ENCODE measurements at places on chromosomes 2 and 18.

DNA sequence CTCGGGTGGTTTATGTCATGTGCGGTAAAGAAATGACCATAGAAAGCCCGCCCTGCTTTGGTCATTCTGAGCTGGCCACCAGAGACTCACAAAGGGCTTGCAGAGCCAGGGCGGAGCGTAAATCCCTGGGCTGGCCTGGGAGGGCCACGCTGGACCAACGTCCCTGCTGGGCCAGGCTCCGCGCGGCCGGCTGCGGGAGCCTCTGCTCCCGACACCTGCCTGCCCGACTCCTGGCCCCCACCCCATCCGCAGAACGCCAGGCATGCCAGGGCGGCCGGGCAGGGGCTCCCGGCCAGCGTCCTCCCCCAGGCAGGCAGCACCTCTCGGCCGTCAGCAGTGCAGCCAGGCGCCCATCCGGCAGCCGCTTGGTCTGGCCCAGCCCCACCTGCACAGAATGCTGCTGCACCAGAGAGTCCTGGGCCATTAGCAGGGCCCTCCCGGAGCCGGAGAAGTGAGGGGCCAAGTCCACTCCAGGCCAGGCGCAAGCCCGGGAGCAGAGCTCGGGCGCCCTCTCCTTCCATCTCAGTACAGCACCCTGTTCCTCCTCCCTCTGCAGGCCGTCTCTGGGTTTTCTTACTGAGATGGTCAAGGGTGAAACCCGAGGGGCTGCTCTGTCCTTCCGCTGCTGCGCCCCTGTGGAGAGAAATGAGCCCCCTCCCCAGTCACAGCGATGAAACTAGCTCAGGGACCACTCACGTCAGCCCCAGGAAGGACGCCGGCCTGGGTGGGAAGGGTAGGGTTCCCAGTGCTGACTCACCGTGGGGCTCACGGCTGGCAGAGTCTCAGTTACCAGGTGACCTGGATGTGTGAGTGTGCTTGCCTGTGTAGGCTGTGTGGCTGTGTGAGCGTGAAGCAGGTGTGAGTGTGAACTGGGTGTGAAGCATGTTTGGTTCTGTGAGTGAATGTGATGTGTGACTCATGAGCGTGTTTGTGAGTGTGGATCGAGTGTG lies 83.3 kb downstream of the PTGR3 start:
- no peak for DNase-seq

DNA sequence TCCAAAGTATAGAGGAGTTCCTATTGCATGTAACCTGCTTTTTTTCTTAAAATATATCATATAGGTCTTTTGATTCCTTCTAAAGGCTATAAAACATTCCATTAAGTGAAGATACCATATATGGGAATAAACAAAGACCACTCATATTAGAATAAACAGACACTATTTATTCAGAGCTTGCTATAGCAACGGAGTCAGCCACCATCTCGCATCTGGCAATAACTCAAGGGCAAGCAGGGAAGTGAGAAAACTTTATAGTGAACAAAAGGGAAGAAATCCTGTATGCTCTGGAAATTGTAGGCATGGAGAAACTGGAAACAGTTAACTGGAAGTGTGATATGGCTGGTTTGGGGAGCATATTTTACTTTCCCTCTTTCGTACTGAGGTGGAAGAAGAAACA lies 301.9 kb downstream of the PTH2R start:
- DNase-seq = no peak

GRCh38 chr2:45001869-45002385 lies 7.3 kb downstream of the SIX2 start:
- DNase-seq = no peak

DNA sequence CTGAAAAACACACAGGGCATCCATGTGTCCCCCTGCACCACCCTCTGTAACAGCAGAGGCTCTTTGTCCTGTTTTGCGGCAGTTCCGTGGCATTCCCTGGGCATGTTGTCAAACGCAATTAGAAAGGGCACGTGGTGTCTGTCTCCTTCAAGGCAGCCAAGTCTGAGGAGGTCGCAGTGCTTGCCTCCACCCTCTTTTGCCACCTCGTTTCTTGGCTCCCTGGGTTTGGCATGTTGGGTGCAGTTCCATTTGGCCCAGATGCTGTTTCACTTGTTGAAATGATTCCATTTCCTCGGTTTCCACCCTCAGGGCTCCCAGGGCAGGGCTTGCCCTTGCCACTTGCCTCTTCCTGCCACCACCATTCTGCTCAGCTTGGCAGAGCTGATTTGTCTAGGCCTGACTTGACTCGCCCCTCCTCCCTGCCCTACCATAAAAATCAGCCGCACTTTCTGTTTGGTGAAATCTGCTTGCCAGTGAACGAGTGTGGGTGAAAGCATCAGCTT lies 12.4 kb downstream of the CCL20 start:
- no peak for DNase-seq

DNA sequence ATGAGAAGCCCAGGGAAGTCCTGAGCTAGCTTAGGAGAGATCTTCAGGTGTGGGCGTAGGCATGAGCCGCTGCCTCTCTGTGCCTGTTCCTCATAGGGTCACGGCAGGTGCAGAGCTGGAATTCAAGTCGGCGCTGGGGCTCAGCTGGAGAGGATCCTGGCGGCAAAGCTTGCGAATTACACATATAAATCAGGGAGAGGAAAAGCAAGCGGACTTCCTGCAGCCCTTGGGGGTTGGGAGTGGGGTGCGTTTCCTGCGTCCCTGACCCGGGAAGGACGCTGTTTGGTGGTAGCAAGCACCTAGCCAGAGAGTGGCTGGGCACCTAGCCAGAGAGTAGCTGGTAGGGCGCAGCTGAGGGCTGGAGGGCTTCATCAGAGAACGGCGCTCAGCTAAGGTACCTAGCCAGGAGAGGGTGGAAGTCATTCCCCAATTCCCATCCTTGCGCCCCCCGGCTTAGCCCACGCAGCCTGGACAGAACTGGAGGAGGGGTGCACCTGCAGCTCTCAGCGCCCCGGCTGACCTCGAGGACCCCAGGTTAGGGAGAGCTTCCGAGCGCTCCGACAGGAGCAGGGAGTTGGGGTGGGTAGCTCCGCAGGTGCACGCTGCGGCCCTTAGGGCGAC lies 459 bp upstream of the EFR3B start:
- no peak for DNase-seq

- DNase-seq = no peak
Observed at GRCh38 chr18:27377251-27377650, 192.1 kb upstream of the CHST9 start.

- no peak for DNase-seq
Observed at GRCh38 chr18:78821396-78821795, 158.2 kb upstream of the SALL3 start.

DNA sequence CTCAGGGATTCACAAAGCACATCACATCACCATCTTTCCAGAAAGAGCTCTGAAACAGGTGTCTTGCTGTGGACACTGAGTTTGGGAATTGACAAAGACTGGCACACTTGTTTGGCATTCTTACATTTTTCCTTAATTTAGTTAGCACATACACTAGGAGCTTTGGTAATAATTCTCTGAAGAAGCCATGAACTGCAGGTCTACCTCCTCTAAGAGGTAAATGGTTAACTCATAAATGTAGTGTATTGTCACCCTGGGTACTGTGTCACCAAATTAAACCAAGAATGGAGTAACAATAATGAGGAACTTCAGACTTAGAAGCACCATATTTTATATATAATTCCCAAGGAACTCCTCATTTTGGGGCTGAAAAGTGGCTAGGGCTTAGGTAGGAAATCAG lies 22.6 kb downstream of the EIF4E2 start:
- DNase-seq = no peak

DNA sequence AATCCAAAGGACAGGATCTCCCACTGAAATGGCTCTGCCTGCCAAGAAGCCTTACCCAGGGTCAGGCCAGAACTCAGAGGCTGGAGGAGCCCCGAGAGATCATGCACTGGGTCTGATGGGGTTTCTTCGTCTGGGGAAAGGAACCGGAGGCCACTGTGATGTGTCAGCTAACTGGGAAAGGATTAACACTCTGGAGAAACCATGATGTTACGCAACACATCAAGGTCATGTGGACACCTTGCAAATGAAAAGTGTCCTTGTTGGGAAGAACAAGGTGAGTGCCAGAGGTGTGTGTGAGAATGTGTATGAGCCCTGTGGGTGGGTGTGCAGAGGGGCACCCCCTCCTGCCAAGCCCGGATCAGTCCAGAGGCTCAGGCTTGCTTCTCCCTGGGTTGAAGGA lies 86.9 kb downstream of the CRACDL start:
- no peak for DNase-seq

GRCh38 chr2:80506563-80506962 lies 202.0 kb upstream of the LRRTM1 start:
- DNase-seq = no peak

DNA sequence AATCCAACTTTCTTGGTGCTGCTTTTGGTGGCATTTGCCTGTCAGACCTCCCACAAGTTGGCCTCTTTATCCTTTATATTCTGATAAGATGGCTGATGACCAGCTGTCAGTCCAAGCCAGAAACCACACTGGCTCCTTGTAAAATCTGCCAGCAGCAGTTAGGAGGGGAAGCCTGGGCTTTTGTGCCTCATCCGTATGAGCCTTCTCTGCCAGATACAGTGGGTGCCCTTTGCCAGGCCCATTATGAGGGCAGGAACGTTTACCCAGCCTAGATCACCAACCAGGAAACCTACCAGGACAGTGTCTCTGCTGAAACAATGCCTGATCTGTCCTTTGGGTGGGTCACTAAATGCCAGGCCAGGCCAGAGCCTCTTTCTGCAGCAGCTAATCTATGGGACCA lies 202.9 kb upstream of the SP5 start:
- DNase-seq = no peak

DNA sequence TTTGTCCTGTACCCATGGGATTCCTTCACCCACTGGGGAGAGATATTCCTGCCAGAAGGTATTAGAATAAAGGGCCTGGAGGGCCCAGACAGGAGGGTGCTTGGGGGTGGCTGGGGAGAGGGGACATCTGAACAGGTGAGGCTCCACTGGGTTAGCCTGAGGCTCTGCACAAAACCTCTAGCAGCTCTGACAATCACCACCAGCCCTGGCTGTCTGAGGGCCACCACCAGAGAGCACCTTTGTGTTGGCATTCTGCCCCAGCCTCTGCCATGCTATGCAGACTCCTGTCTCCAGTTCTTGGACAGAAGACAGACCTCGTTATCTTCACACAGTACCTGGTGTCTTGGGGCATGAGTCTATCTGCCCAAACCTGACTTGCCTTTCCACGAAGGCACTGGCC lies 25.3 kb downstream of the SLC16A14 start:
- no peak for DNase-seq

GRCh38 chr2:19812166-19812565 lies 89.6 kb downstream of the TTC32 start:
- no peak for DNase-seq

- DNase-seq = no peak
Observed at GRCh38 chr2:238927746-238928519, 80.0 kb downstream of the TWIST2 start.

DNA sequence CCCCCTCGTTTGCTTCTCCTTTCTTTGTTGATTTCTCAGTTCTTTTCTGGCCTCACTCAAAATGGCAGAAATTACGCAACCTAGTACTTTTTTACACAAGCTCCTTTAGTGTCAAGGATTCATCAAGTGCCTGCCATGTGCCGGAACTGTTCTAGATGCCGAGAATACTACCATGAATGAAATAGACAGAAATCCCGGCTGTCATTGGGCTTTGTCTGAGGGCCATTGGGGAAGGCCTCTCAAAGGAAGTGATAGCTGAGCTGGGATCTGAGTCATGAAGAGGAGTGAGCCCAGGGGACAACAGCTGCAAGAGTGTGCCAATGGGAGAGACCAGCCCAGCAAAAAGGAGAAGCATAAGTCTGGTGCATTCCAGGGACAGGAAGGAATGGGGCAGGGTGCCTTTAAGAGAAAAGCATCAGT lies 34.3 kb upstream of the PPP1CB start:
- no peak for DNase-seq

DNA sequence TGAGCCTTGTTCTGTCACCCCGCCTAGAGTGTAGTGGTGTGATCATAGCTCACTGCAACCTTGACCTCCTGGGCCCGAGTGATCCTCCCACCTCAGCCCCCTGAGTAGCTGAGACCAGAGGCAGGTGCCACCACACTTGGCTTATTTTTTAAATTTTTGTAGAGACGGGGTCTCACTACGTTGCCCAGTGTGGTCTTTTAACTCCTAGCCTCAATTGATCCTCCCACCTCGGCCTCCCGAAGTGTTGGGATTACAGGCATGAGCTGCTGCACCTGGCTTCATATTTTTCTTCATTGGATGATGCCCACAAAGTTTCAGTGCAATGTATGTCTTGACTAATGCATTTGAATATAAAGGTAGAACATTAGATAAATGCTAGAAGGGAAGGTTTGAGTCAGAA lies 120.8 kb downstream of the FMNL2 start:
- no peak for DNase-seq

- no peak for DNase-seq
Observed at GRCh38 chr2:29412197-29412925, 297.1 kb downstream of the CLIP4 start.

- no peak for DNase-seq
Observed at GRCh38 chr2:71332435-71332796, 834 bp downstream of the ZNF638 start.

DNA sequence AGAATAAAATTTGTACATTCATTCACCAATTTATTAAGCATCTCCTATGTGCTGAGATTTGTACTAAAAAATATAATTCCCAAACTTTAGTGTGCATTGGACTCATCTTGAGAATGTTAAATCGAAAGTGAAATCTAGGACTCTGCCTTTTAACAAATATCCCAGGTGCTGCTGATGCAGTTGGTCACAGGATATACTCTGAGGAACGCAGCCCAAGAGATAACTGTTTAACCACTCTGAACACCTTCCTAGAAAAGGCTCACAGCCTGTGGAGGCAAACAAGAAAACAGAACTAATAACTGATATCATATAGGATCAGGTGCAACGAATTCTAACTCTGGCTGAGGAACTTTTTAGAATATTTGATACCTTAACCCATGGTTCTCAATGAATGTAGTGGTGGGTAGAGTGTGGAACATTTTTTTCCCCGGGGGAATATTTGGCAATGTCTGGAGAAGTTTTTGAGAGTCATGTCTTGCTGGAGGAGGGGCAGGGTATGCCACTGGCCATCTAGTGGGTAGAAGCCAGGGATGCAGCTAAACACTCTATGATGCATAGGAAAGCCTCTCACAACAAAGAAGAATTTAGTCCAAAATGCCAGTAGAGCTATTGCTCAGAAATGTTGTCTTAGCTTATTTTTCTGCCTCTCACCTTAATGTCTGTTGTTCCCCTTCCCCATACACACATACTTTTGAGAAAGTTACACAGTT lies 96.5 kb downstream of the EHBP1 start:
- no peak for DNase-seq

DNA sequence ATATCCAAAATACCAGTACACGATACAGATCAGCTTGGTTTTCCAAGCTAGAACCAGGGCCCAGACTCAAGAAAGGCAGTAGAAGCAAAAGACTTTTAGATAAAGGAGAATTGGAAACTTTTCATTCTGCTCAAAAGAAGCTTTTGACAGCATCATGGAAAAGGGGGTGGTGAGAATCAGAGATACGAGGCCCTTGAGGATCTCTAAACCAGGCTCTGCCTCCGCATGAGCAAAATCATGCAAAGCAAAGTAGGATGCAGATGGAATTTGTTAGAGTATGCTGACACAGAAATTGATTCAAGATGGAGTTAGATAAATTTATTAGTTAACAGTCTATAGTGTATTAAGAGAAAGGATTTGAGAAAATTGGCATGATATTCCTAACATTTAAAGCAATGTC lies 39.8 kb downstream of the FAM98A start:
- no peak for DNase-seq

GRCh38 chr2:99421469-99421868 lies 68.3 kb downstream of the REV1 start:
- no peak for DNase-seq

Measured in activated CD4-positive, CD25-positive, alpha-beta regulatory T cell (primary cell).